ENCODE measurements at places on chromosomes 5 and 9. TPM values are rescaled to one million over a fixed set of nuclear protein-coding genes. Genes with fewer than 3 reads are reported as not detected.

Gene HSD17B3
- not detected for total RNA-seq

- DNase-seq = no peak
Measured at GRCh38 chr9:89874351-89875321, 269.8 kb downstream of the GADD45G start.

Gene CDC25C
- total RNA-seq = 40.0 TPM

GRCh38 chr5:125424402-125425141 lies 678.1 kb upstream of the ZNF608 start:
- no peak for DNase-seq

DNA sequence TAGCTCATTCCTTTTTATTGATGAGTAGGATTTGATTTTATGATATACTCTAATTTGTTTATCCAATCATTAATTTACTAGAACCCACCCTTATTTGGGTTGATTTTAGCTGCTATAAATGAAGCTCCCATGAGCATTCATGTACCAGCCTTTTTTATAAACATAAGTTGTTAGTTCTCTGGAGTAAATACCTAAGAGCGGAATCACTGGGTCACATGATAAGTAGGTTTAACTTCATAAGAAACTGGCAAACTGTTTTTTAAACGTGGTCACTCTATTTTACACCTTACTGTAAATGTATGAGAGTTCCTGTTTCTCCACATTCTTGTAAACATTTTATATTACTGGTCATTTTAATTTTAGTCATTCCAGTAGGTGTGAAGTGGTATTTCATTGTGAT lies 364.6 kb downstream of the NPR3 start:
- DNase-seq = no peak

DNA sequence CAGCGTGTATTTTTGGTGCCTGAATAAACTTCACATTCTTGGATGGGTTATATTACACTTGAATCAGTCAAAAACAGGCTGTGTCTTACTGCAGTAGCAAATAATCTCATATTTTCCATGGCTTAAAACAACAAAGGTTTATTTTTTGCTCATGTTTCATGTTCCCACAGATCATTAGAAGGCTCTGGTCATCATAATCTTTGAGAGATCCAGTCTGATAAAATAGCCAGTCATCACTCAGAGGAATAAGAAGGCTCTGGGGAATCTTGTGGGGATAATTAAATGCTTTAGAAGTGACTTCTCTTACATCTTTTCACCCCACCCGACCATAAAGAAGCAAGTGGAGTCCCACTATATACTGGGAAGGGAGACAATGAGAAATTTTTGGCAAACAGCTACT lies 417.7 kb downstream of the PSAT1 start:
- DNase-seq = no peak

DNA sequence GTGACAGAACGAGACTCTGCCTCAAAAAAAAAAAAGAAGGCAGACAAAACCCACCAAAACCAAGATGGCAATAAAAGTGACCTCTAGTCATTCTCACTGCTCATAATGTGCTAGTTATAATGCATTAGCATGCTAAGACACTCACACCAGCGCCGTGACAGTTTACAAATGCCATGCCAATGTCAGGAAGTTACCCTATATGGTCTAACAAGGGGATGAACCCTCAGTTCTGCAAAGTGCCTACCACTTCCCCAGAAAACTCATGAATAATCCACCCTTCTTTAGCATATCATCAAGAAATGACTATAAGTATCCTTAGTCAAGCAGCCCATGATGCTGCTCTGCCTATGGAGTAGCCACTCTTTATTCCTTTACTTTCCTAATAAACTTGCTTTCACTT lies 4.7 kb upstream of the BICD2 start:
- DNase-seq = no peak

Gene ADGRD2
- total RNA-seq = not detected

- no peak for DNase-seq
Measured at GRCh38 chr9:123796094-123796493, 133.8 kb downstream of the DENND1A start.

DNA sequence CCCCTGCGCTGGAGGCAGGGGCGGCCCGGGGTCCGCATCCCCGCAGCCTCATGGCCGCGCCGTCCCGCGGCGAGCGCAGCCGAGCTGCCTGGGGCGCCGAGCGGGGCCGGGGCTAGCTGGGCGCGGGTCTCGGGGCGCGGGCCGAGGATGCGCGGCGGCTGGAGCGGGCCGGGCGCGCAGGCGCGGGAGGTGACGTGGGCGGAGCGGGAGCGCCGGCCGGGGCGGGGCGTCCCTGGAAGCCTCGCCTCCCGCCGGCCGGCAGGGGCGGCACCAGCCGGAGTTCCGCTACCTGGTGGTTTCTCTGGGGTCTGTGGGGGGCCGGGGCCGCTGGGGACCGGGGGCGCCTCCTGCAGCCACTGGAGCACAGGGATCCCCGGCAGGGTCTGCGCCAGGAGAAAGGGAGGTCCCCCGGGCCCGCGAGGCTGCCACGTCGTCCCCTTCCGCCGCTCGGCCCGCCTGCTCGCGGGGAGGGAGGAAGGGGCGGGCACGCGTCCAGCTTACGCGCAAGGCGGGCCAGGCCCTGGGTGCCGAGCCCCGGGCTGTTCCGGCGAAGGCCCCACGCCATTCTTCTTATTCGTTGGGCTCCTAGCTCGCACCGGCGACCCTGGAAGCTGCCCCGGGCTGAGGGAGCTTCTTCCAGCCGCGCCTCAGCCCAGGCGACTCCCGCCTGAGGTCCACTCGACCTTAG lies at the start of gene LPCAT1:
LPCAT1 (minus strand) TSS at position 168 of the 688 bp plus-strand sequence; CDS start at position 52, 116 bp downstream.
- DNase-seq = peak; percentile 76

- DNase-seq = no peak
Measured at GRCh38 chr5:88925692-88926490, 42.9 kb upstream of the MEF2C start.

DNA sequence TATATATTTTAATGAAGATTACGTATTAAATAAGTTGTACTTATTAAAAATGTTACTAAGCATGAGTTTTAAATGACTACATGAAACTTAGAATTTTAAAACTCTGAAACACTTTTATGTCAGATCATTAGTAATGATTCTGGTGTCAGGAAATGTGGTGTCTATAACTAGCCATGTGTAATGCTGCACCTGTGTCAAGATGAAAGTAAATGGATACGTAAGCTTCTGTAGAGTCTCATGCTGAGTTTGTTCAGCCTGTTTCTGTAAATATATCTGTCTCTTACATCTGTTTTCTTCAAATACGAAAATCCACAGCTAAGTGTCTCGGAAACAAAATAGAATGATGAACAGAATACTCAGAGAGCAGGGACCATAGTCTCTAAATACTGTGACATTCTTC lies 278.0 kb upstream of the SMC2 start:
- DNase-seq = no peak

- DNase-seq = peak; percentile 99
Measured at GRCh38 chr5:132459031-132459982, 31.3 kb downstream of the IRF1 start.

Gene C5
- 2.4 TPM for total RNA-seq

DNA sequence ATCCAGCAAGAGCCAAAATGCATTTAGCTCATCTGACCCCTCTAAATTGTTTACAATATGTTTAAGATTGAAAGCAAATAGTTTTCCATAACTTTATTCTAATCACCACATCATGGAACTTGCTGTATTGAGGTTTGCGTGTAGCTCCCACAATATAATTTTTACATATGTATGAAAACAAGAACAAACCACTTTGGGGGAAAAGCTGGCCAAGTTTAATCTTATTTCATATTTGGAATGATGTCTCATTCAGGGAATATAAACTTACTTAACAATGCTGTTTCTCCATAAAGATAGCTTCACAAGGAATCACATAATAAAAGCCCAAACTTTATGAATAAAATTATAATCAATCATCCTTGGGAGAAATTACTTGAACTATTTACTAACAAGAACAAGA lies 194.6 kb upstream of the PCSK5 start:
- DNase-seq = no peak

Gene SMIM32
- total RNA-seq = not detected

GRCh38 chr5:36438765-36439561 lies 137.3 kb upstream of the RANBP3L start:
- no peak for DNase-seq

DNA sequence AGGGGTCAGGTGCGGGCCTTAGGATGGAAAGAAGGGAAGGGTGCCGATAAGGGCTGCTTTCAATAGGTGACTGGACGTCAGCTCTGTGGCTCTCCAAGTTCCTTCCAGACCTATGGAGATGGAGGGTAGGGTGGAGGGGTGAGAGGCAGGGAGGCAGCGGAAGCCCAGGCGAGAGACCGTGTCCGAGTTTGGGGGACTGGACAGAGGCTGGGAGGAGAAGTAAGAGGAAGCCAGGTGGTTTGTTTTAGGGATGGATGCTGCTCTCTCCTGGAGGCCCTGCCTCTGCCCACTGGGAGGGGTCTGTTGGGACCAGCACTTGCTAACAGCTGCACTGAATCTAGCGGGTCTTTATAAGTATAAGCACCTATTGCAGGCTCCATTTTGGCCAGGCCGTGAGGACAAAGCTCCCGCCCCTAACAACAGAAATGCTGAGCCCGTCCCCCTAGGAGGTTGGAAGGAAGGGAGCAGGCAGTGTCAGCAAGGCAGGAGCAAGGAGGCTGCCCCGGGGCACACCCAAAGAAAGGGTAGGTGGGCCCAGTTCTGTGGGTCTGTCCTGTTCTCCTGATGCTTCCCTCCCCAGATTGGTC lies 167.5 kb downstream of the DAB2IP start:
- no peak for DNase-seq

DNA sequence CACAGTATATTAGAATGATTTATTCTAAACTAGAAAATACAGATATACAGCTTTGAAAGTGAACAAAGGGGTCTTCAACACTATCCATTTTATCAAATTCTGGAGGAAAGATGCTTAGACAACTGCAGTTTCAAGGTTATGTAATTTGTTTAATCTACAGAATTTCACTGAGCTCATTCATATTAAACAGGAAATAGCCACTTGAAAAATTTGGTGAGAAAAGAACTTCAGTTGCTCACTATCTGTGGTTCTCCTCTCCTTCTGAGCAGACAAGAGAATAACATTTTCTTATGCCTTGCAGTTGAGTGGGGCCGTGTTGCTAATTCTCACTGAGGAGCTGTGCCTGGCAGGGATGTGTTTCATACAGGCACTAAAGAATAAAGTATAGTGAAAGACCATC lies 1428.2 kb downstream of the CDH12 start:
- DNase-seq = no peak

Gene TBCA
- total RNA-seq = 167 TPM

Gene BAAT
- not detected for total RNA-seq

Gene AK8
- 0.13 TPM for total RNA-seq
